ELR (cell line): ENCODE measurements at places on chromosomes 16 and 17.

- no peak for DNase-seq
Measured at GRCh38 chr16:57529391-57530103, 6.8 kb downstream of the CCDC102A start.

DNA sequence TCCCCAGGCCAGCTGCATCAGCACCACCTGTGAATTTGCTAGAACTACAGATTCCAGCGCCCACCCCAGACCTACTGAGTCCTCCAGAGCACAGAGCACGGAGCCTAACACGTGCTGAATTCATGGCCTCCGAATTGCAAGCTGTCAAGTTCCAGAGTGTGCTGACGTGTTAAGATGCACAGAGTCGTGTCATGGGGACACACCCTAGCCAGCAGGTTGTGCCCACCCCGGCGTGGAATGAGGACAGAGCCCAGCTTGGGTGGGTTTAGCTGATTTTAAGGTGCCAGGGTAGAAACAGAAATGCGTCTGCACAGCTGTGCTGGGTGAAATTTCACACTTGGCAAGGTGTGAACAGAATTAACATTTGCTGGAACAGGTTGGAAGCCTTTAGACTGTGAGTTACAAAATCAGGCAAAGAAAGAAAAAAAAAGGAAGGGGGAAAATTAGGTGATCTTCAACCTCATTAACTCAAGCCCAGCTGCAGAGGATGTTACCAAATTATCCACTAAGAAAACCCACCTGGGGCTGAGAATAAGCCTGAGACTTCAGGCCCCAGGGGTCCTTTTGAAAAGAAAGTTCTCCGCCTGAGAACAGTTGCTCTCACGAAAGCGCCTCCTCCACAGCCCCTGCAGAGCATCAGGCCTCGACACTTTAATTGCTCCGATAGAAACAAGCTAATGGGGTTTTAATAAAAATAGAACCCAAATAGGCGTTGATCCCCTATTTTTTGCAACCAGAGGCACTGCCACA, 27.1 kb downstream of the GINS3 start:
- no peak for DNase-seq

- no peak for DNase-seq
Measured at GRCh38 chr17:75843577-75844529, at the start of gene UNC13D. Gene UNC13D, minus strand, starts transcription at chr17:75844404. Its CDS starts 67 bp downstream, at chr17:75844337.

DNA sequence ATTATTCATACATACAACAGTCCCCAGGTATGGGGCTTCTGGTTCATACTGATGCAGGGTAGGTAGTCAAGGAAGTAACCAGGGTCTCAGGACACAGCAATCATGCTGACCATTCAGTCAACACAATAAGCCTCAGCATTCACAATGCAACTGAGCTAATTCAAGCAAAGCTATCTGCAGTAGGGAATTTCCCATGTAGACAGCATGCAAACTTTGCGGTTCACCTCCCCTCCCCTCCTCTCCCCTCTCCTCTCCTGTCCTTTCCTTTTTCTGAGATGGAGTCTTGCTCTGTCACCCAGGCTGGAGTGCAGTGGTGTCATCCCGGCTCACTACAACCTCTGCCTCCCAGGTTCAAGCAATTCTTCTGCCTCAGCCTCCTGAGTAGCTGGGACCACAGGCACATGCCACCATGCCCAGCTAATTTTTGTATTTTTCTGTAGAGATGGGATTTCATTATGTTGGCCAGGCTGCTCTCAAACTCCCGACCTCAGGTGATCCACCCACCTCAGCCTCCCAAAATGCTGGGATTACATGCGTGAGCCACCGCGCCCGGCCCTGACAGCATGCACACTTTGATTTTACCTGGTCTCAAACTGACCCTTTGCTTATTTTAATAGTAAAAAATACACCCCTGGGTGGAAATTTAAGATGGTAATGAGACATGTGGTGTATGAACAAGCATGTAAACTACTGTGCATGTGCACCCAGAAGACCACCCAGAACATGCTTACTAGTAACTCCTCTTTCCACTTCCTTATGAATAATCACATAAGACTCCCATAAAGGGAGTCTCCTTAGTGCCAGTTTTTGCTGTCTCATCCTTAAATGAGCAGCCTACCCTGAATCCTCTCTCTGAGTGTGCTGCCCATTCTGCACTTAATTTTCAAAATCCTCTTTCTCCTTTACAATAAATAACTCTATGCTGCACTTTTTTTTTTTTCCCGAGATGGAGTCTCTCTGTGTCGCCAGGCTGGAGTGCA, 9.3 kb upstream of the RNF135 start:
- peak; percentile 40 for DNase-seq

DNA sequence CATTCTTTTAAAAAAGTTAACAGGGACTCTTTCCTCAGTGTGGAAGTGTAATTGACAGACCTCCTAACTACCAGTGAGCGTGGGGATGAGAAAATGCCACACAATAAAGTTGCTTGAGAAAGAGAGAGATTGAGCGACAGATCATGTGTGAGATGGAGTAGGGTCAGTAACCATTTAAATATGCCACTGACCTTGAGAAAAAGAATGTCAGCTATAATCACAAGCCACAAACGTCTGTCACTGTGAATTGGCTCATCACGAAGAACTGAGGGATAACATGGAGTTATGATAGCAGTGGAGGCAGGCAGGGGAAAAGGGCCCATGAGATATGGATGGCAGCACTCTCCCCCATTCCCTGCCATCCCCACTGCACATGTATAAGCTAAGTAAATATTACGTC, 253.9 kb downstream of the SLC39A11 start:
- no peak for DNase-seq

GRCh38 chr17:47299239-47299910, 24.4 kb upstream of the EFCAB13 start:
- no peak for DNase-seq

DNA sequence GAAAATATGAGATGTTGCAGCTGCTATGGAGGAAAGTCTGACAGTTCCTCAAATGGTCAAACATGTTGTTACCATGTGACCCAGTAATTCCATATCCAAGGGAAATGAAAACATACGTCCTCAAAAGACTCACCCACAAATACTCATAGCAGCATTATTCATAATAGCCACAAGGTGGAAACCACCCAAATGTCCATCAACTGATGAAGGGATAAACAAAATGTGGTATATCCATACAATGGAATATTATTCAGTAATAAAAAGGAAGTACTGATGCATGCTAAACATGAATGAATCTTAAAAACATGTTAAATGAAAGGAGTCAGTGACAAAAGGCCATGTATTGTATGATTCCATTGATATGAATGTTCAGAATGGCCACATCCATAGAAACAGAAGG, 140.2 kb downstream of the PITPNC1 start:
- peak; percentile 32 for DNase-seq

GRCh38 chr16:1940273-1941161, 2.5 kb downstream of the MSRB1 start:
- DNase-seq, result no peak

DNA sequence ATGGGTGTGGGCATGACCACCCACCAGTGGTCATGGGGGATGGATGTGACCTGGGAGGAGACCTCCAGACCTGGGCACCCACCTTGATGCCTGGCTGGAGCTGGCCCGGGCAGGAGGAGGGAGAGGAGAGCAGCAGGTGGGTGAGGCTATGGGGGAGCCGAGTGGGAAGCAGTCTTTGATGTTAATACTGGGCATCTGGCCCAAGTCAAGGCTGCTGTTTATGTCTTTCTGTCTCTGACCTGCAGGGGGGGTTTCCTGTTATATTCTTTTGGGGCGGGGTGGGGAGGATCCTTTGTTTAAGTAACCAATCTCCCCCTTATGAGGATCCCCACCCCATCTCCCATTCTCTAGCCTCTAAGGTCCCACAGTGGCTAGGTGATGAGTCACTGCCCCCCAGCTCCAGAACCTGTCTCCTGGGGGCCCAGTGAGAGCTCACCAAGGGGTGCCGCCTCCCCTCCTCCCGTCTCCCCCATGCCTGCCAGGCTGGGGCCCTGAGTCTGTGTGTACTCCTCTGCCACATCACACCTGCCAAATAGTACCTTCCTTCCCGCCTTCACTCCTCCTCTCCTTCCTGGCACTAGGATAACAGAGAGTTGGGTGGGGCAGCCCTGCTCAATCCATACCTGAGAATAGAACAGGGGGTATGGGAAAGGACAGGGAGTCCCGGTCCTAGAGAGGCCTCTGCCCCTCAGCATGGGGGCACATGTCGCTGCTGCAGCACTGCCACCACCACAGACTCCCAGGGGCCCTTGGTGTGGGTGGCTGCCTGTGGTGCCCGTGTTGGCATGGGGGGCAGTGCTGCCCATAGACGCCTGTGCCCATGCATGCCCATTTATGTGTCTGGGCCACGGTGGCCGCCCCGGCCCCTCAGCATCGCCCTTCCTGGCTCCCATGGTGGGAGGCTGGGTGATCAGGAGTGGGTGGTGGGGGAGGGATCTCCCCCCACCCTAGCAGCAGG, 7.3 kb downstream of the THRA start:
- peak; percentile 72 for DNase-seq

DNA sequence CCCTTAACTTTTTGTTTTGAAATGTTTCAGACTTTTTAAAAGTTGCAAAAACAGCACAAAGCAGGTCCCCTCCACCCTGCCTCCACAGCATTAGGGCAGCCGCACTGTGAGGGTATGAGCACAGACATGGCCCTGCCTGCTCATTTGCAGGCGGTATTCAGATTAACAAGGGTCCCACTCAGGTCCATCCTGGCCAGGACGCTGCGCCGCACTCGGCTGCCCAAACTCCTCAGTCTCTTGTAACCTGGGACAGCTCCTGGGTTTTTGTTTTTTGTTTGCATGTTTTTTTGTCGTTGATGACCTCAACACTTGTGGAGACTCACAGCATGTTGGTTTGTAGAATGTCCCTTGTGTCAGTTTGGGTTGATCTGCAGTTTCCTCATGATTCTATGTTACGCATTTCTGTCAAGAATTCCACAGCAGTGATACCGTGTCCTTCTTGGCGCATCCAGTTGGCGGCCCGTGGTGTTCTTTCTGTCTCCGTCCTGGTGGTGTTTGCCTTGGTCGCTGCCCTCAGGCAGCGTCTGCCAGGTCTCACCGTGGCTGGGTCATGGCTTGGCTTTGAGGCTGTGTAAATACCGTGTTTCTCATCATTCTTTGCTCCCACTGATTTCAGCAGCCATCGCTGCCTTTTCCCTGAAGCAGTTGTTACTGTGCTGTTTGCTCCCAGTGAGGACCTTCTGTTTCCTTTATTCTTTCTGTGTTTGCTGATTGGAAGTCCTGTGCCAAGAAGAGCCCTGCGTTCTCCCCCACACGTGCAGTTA, 18.5 kb downstream of the CRAMP1 start:
- DNase-seq, result no peak

- peak; percentile 60 for DNase-seq
Measured at GRCh38 chr17:66904760-66905624, 59.5 kb upstream of the CACNG4 start.
